ENCODE measurements at places on chromosomes 3 and 15.

- no peak for DNase-seq
These were observed 388.2 kb upstream of the AGTR1 start for GRCh38 chr3:148309390-148310035.

- DNase-seq, result no peak
These were observed 4.3 kb upstream of the RBP2 start for GRCh38 chr3:139480585-139480984.

DNA sequence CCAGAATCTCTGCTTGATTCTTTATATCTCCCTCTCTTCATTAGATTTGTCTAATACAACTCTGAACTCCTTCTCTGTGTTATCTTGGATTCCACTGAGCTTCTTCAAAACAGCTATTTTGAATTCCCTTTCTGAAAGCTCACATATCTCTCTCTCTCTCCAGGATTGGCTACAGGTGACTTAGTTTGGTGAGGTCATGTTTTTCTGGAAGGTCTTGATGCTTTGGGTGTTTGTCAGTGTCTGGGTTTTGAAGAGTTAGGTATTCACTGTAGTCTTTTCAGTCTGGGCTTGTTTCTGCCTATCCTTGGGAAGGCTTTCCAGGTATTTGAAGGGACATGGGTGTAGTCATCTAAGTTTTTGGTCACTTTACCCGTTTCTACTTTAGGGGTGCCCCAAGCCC lies 781.8 kb downstream of the FHIT start:
- no peak for DNase-seq

GRCh38 chr15:69587723-69588426 lies 135.3 kb downstream of the RPLP1 start:
- DNase-seq, result no peak

DNA sequence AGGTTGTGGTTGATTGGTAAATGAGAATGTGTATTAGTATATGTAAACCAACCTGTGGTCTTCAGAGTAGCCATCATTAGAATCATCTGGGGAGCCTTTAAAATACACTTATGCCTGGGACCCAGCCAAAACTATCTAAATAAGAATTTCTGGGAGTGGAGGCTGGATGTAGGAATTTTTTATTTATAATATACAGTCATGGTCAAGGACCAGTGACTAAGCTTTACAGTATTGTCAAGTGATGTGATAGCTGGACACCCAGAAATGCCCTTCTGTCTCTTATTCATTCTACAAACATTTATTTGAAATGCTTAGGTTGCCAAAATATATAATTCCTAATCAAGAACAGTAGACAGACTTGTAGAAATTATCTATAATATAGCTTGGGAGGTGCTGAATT lies 132.2 kb downstream of the MBNL1 start:
- no peak for DNase-seq

GRCh38 chr3:50155491-50155878 lies 361 bp downstream of the SEMA3F start:
- DNase-seq, result no peak

DNA sequence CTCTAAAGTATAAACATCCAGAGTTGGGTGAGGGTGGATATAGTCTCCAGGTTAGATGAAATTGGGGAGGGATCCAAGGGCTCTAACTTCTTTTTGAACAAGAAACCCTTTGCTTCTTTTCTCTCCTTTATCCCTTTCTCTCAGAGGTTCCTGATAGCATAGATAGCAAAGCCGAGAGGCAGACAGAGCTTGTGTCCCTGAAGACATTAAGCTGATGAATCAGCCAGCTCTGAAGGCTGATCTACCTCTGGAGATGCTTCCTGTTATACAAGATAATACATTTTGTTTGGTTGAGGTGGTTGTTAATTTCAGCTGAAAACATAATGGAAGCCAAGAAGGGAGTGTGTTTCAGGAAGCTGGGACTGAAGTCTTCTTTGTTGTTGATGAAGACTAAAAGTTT lies 193.2 kb downstream of the PDCD6IP start:
- no peak for DNase-seq

Data from retinal pigment epithelial cell (primary cell).